ENCODE measurements at places on chromosomes 3 and 15. TPM values are rescaled to one million over a fixed set of nuclear protein-coding genes. Genes with fewer than 3 reads are reported as not detected.

DNA sequence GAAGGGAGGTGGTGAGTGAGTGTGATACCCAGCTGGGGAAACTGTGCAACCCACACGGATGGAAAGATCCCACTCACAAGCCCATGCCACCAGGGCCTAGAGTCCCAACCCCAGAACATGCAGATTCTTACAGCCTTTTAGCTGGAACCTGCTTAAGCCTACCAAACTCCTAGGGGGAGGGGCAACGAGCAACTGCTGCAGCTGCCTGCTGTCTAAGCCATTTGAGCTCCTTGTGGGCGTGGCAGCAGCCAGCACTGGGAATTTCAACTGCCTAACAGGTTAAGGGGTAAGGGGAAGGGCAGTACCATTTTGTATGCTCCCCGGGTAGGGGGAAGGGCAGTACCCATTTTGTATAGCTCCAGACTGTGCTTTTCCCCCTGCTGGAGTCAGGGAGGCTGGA is 673.2 kb upstream of the BCHE start:
- DNase-seq = no peak

The TGM5 gene
- polyA plus RNA-seq = 0.23 TPM

GRCh38 chr3:133447750-133448477 is 48.1 kb downstream of the BFSP2 start:
- DNase-seq = no peak

The MKRN3 gene
- not detected for polyA plus RNA-seq

DNA sequence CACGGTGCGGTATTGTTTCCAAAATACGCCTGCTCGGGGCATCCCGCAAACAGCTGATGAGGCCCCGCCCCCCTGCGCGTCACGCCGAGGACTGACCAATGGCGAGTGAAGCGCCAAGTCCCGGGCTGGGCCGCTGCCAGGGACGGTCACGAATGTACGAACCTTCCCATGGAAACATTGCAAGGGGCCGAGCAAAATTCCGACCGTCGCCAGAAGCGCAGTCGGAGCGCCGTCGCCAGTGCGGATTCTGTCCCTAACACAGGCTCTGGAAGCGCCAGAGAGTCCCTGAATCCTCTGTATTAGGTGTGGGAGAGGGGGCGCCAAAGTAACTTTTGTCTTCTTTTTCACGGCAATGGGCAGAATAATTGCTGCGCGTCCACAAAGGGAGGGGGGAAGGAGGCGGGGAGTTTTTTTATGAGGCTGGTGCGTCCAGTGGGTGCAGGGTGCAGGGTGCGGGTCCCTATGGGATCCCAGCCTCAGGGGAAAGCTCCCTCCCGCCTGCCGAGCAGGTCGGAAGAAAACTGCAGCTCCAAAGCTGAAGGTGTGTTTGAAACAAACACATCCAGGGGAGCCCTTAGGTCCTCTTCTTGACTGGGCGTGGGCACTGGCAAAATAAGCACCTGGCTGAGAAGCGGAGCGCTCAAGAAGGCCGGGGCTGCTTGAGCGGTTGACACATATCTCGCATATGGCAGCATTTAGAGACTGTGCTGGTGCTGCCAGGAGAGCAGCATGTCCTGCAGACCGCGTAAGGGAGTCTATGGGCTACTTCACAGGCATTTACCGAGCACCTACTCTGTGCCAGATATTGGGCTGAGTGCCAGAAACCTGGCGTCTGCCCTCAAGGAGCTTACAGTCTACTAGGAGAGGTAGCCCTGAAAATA is at the start of gene BMF:
TSS of gene BMF (minus strand) at position 25 of the 881 bp plus-strand sequence. CDS start 2,793 bp downstream, outside the sequence.
- peak; percentile 84 for DNase-seq

DNA sequence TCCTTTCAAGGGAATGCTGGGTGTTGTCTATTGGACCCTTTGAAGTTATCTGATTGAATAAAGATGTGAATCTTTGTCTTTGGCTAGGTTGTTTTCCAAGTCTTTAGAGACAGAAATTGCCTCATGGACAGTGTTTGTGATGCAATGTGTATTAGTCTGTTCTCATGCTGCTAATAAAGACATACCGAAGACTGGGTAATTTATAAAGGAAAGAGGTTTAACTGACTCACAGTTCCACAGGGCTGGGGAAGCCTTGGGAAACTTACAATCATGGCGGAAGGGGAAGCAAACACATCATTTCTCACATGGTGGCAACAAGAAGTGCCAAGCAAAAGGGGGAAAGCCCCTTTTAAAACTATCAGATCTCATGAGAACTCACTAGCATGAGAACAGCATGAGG is 88.8 kb upstream of the PLXND1 start:
- no peak for DNase-seq

The TRPM1 gene
- polyA plus RNA-seq = 0.18 TPM

DNA sequence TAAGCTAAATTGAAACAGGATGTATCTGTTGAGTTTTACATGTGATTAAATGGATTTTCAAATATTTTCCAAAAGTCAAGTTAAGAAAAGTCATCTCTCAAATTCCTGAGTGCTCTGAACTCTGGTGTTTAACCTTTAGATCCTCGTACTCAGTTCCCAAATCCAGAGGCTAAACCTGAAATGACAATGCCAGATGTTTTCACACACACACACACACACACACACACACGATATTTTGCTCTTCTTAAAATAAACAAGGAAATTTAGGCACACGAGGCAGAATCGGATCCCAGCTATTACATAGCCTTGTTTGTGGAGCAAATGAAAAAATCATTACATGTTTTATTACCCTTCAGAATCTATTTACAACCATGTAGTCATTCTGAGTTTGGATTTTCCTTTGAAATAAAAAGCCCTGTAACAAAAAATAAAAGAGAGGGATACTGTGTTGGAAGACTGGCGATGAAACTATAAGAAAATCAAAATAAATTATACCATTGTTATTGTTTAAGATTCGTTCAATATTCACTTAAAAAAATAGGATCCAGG is 20.6 kb upstream of the UBE2E1 start:
- DNase-seq = no peak

GRCh38 chr15:58434334-58434875 is 2.6 kb downstream of the LIPC start:
- no peak for DNase-seq

The WDR72 gene
- polyA plus RNA-seq = 0.01 TPM

- DNase-seq = no peak
Measured at GRCh38 chr3:145865399-145866018, 295.5 kb downstream of the PLOD2 start.

DNA sequence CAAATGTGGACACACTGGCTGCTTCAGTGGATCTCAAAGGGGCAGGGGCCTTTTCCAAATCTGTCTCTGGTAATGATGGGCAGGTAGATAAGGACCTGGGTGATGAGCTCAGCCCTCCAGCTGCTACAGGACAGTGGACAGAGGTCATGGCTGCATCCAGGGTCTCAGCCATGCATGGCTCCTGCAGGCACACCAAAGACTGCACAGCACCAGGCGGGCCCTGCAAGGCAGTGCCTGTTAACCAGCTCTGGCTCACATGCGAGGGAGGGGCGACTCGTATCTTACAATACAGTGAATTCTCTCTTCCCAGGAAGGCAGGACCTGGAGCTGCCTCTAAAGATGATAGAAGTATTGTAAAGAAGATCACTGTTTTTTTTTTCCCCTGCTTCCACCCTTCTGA is 58.7 kb downstream of the OXNAD1 start:
- DNase-seq = no peak

DNA sequence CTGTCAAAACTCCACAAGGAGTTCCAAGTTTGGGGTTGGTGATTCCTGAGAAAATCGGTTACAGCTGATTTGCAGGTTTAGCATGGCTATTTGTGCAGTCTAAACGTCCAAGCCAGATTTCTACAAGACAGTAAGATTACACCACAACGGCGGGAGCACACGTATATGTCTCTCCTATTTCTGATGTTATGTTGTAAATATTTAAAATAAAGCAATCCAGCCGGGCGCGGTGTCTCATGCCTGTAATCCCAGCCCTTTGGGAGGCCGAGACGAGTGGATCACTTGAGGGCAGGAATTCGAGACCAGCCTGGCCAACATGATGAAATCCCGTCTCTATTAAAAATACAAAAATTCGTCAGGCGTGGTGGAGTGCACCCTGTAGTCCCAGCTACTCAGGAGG is 106.8 kb upstream of the IGF1R start:
- no peak for DNase-seq

The MOBP gene
- not detected for polyA plus RNA-seq

- no peak for DNase-seq
Measured at GRCh38 chr15:47685141-47685870, 32.0 kb upstream of the SEMA6D start.

The SLC22A13 gene
- polyA plus RNA-seq = 0.54 TPM

DNA sequence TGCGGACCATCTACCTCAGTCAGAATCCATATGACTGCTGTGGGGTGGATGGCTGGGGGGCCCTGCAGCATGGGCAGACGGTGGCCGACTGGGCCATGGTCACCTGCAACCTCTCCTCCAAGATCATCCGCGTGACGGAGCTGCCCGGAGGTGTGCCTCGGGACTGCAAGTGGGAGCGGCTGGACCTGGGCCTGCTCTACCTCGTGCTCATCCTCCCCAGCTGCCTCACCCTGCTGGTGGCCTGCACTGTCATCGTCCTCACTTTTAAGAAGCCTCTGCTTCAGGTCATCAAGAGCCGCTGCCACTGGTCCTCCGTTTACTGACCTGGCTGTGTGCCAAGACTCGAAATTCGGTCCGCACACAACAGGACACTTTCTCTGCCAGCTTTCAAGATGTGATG is 21.9 kb downstream of the NRROS start:
- DNase-seq = no peak

The PAQR9 gene
- not detected for polyA plus RNA-seq

The INSYN1 gene
- 0.47 TPM for polyA plus RNA-seq

GRCh38 chr3:37913522-37913921 is 51.8 kb downstream of the CTDSPL start:
- no peak for DNase-seq

DNA sequence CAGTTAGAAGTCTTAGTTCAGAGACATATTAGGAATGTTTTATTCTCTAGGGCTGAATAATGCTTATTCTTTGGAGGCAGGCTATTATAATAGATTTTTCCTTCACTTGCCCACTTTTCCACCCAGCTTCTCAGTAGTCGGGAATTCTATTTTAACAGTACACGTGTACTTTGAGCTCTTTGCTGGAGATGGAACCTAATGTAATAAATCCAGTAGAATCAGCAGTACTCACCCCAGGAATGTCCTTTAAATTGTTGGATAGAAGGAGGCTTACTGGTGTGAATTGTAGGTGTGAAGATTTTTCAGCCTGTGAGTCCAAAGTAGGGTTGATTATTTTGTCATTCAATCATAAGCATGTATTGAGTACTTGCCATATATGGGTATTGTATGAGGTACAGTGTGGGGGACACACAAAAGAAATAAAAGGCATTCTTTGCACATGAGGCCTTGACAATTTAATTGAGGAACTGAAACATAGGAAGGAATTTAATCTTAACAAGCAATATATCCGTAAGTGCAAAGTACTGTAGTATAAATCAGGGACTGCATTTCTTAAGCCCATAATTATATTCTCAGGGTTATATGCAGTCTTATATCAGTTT is 29.5 kb upstream of the MGA start:
- DNase-seq = no peak

The EDC3 gene
- polyA plus RNA-seq = 38.1 TPM

DNA sequence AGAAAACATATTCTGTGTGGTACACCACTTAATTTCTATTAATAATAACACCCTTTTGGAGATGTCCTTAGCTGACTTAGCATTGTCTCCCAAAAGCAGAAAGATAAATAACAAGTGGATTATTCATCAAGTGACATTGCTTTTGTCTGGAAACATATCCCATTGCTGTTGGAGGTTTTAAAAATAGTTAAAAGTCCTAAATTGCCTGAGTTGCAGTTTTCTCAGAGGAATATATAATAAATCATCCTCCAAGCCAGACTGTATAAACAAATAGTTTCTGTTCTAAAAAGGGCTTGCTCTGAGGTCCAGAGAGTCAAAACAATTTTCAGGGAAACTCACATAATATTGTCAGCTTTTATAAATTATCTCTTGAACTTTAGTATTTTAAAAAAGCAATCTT is 60.4 kb upstream of the CD96 start:
- no peak for DNase-seq

GRCh38 chr3:176683382-176683781 is 513.9 kb downstream of the TBL1XR1 start:
- DNase-seq = no peak

DNA sequence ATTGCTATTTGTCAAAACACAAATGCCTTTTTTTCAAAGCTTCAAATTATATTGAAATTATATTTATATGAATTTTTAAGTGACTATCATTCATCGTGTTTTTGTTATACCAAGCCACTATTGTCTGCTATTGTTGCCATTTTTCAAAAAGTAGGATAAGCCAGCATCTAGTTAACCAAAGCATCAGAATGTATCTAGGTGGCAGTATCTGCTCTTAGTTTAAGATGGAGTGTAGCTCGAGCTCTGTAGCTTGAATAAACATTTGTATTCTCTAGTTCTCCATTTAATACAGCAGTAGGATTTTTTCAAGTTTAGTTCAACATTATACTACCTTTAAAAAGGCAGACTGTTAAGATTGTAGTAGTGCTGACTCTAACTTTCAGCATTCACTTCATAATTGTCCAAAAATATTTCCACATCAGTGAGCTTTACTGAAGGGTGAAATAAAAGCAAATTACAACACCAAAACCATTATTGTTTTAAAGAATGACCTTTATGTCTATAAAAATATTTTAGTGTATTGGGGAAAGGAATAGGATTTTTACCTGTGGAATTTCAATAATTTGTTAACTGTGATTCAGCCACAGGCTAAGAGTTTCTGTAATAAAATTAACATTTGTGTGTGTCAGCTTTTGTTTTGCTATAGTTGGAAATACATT is 19.6 kb upstream of the C15orf61 start:
- DNase-seq = no peak

DNA sequence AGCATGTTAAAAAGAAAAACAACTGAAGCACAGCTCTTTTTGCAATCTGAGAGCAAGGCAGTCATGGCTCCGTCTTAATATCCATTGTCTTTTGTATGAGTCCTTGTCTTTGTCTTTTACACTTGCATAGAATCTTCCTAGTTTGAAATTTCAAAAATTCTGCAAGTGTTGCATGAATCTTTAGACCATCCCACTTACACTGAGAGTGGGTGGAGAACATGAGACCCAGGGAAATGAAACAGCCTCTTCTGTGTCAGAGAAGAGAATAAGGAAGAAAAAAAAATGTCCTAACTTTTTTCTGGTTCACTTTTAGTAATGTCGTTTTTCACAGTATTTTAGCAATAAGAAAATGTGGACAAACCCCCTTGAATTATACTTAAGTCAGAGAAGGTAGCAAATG is 12.1 kb upstream of the DCLK3 start:
- no peak for DNase-seq

DNA sequence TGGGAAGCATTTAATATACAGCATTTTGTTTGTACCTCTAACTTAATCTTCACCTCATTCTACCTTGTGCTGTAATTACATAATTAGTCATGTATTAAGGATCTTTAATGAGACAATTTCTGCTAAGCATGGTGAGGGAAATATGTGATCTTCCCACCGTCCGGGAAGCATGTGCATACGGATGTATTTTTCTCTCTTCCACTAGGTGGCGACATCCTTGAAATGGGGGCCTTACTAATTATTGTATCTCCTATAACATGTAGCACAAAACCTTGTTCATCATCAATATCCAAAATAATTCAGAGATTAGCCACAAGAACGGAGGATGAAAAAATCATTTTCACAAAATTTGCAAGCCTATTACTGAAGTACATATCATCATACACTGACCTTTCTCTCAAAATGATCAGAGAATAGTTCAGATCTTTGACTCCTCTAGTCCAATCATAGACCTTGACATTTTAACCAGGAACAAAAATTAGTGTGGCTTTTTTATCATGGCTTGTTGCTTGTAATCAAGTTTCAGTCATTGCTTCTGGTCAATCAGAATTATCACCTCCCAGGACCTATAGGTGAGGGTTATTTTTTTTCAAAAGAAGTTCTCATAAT is 148.9 kb upstream of the GBE1 start:
- peak; percentile 1 for DNase-seq

The LSAMP gene
- polyA plus RNA-seq = 0.12 TPM

All from keratinocyte (primary cell).